ENCODE measurements at places on chromosomes 3 and 15.

GRCh38 chr15:78139578-78139977, 8.3 kb upstream of the CIB2 start:
- DNase-seq, result no peak

GRCh38 chr3:94101860-94102259, 39.0 kb downstream of the NSUN3 start:
- DNase-seq, result no peak

GRCh38 chr15:55289011-55289745, 435 bp downstream of the RAB27A start:
- DNase-seq, result peak; percentile 53

DNA sequence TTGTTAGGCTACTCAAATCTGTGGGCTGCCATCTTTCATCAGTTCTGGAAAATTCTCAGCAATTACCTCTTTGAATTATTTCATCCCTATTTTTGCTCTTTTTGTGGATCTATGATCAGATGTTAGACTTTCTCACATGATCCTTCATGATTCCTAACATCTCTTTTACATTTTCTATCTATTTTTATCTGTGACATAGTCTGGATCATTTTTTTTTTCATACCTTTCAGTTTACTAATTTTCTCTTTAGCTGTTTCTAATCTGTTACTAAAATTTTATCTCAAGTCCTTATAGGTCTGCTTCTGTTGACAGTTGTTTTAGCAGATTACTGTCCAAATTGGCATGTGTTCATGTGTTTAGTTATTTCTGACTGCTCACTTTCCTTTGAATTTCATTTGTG, 42.3 kb upstream of the HDC start:
- no peak for DNase-seq

- no peak for DNase-seq
Measured at GRCh38 chr15:63166219-63166618, 8.9 kb upstream of the RPS27L start.

- no peak for DNase-seq
Measured at GRCh38 chr3:180026997-180027396, 9.7 kb downstream of the PEX5L start.

DNA sequence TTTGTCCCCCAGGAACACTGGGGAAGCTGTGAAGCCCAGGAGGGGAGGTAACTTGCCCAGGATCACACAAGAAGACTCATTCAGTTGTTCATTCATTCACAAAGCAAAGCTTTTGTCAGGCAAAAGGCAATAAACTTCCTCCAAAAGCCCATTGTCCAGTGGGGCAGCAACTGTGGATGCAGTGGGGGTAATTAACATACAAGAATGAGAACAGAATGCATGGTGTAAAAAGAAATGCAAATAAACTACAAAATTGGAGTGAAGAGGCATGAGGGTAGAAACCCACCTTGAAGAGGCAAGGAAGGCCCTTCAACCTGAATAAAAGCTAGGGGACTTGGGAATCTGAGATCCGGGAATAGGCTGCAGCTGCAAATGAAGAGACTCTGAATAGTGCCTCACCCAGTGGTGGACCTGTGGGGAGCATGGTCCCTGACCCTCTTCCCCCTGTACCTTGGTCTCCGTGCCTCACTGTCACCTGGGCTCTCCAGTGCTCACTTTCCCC, 363.6 kb downstream of the CLSTN2 start:
- no peak for DNase-seq

GRCh38 chr15:57972864-57973263, 92.6 kb downstream of the ALDH1A2 start:
- no peak for DNase-seq

GRCh38 chr15:65423976-65424679, 1.4 kb upstream of the IGDCC4 start:
- peak; percentile 1 for DNase-seq

GRCh38 chr3:16109929-16110328, 64.6 kb upstream of the GALNT15 start:
- DNase-seq, result no peak

GRCh38 chr3:46094506-46094905, 67.2 kb upstream of the XCR1 start:
- DNase-seq, result no peak

DNA sequence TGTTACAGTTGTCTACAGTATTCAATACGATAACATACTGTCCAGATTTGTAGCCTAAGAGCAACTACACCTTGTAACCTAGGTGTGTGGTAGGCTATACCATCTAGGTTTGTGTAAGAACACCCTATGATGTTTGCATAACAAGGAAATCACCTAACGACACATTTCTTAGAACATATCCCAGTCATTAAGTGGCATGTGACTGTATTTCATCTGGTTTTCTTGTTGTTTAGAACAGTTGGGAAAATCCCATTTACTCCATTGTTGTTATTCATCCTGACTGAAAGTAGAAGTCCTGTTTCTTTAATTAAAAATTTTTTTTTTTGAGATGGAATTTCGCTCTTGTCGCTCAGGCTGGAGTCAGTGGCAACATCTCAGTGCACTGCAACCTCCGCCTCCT, 31.3 kb downstream of the LRRC28 start:
- no peak for DNase-seq

- no peak for DNase-seq
Measured at GRCh38 chr3:182617500-182617899, 175.8 kb upstream of the ATP11B start.

DNA sequence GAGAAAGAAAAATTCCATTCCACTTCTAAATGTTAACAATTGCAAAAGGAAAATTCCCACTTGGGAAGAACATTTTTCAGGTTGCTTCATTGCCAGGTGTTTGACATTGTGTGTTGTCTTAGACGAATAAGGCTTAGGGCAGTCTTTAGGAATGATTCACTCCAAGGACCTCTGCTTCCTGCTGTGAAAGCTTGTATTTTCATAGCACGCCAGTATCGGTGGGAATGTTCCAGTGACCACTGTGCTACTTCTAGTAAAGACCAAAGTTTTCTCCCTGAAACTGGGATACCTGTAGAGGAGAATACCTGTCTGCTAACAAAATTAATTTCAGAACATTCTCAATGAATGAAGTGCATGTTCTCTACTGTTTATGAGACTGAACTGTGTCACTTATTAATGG, 64.1 kb downstream of the CDIN1 start:
- no peak for DNase-seq

- peak; percentile 49 for DNase-seq
Measured at GRCh38 chr3:44198284-44199269, 43.1 kb upstream of the TOPAZ1 start.

DNA sequence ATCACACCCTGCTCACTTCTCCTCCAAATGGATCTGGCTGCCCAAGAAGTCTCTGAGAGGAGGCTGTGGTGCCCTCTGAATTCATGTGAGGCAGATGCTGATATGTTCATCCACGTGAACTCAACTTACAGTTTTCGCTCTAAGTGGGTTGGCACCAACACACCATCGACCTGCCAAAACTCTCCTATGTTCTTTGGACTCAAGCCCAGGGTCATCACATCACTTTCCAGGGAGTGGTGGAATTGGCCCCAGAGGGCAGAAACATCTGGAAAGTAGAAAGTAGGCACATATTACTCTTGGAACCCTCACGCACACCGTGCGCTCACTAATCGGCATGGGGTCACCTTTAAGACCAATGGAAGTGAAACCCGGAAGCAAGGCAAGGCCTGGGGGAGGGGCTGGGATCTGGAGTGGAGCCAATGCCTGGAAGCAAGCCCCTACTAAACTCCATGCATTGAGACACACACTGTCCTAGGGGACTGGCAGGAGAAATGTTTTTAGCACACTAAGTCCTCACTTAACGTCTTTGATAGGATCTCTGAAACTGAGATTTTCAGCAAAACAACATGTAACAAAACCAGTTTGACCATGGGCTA, 41.4 kb downstream of the SSUH2 start:
- no peak for DNase-seq

DNA sequence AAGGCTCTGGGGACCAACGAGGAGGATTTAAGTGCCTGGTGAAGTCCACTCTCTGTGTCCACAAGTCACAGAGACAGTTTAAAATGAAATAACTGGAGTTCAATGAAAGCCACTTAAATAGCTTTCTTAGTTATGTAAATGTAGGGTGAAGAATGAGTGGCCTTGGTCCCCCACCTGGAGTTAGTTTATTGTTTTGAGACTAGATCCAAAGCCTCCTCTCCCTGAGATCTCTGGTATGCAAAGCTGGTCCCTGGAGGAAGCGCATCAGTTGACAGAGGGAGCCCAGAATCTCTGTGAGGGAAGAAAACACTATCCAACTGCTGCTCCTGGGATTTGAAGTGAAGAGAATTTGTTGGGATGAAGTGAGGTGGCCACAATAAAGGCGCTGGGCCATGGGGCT, 40.5 kb downstream of the EXOG start:
- no peak for DNase-seq

DNA sequence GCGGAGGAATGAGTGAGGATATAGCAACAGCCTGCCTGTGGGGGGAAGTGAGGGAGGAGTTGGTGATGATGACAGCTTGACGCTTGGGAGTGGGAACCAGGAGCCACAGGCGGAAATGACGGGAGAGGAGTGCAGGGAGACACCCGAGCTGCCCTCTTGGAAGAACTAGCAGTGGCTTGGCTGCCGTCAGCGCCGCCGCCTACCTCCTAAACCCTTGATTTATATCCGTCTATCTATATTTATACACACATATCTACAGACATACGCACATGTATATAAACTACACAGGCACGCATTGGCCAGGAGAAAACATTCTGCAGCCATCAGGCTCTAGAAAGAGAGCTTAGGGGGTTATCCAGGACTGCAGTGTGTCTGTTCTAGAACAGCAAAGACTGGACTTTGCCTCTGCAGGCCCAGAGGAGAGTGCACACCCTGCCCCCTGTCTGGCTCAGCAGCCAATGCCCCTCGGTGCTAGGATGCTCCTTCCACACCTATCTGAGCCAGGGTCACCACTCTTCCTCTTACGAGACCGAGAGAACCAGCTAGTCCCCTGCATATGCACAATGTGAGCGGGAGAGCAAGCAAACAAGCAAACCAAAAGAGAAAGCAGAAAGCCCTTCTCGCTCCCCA, 45.3 kb upstream of the MAGEF1 start:
- DNase-seq, result no peak

GRCh38 chr3:185572183-185572582, 13.9 kb upstream of the SENP2 start:
- no peak for DNase-seq

DNA sequence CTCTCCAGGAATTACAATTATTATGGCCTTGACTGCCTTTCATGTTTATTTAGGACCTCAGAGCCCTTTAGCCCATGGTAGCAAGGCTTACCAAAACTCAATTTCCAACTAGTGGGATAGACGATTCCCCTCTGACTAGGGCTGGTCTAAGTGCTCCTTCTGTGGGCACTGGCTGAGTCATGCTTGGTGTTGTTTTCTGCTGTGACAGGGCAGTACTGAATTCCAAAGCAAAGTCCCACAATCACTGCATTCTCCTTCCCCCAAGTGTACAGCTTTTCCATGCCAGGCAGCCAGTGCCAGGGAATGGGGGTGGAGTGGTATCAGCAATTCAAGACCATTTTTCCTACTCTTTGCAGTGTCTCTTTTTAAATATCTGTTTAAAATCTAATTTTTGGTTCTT, 509.0 kb upstream of the NECTIN3 start:
- no peak for DNase-seq

GRCh38 chr3:113890256-113890900, 51.8 kb downstream of the GRAMD1C start:
- DNase-seq, result no peak

GRCh38 chr15:59570315-59570714, 41.3 kb upstream of the GCNT3 start:
- no peak for DNase-seq

- no peak for DNase-seq
Measured at GRCh38 chr3:121852256-121852655, 17.2 kb downstream of the EAF2 start.

GRCh38 chr3:119637679-119638477, 22.5 kb downstream of the POPDC2 start:
- no peak for DNase-seq

DNA sequence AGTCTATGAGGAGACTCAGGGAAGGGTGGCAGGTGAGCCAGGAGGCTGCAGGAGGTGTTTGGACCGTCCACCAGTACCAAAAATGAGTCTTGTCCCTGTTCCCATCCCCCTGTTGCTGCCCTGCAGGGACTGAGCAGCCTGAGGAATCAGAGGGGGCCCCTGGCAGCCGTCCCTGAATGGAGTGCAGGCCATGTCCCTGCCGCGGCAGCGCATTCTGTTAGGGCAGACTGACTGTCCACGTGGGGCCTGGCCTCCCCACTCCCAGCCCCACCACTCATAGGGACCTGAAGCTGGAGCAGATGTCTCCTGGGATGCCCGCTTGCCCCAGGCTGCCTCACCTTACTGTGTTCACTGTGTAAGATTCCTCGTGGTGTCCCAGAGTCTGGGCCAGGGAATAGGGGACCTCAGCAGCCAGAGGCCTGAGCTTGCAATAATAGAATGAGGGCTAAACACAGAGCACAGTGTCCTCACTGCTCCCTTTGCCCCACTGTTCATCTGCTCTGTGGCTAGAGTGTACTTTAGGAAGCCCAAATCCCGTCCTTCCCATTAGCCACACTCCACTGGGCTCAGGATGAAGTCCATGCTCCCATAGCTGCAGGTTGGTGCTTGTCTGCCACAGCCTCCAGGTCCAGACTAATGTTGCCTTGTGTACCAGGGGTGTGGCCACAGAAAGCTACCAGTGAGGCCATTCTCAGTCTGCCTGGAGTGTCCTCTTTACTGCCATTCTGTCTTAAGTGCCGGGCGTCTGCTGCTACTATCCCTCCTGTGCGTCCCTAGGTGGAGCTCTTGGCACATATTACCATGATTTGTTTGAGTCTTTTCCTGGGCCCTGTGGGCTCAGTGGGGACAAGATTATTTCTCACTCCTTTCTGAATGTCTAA, 63.2 kb downstream of the HCN4 start:
- DNase-seq, result no peak

- DNase-seq, result no peak
Measured at GRCh38 chr3:151925419-151925818, 52.0 kb downstream of the SUCNR1 start.

DNA sequence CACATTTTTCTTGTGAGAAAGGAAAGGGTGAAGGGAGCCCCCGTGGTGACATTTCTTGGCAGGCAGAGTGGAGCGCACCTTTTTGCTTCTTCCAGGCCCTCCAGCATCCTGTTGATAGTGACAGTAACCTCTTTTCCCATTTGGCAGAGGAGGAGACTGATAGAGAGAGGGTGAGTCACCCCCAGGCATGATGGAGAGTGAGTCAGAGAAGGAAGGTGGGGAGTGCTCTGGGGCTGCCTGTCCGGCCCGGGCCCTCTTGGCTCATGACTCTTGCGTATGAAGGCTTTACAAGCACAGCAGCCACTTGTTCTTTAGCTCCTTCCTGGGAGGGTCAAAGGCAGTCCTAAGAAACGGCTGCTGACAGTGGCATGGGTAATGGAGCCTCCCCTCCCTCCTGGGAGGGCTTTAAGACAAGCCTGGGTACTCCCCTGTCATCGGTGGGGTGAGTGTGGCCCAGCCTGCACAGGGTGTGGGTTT, 16.0 kb downstream of the ANKRD63 start:
- no peak for DNase-seq
